Tibial nerve (tissue), 4 donors: ENCODE measurements at places on chromosomes 5 and 9. TPM values are rescaled to one million over a fixed set of nuclear protein-coding genes. Genes with fewer than 3 reads are reported as not detected.

FAM81B gene
- not detected for total RNA-seq

DNA sequence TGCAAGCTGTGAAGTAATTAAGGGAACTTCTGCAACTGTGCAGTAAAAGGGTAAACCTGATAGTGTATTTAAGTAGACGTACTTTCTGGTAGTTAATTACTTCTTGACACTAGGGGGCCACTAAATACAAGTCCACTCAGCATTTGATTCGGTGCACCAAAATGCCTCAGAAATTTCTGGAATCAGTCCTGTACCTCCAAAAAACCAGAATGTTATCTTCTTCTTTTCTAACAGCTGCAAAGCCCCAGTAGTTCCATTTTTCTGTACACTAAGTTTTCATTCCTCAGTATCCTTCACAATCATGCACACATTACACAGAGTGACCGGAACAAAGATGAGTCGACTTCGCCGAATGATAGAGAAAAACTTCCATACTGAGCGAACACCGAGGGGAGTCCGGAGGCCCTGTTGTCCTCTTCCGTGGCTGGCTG is 484 bp downstream of the GFM2 start:
- no peak for DNase-seq

- no peak for DNase-seq
Measured at GRCh38 chr9:127925959-127926905, 4.3 kb downstream of the PIP5KL1 start.

GRCh38 chr9:106885451-106885850 is 22.5 kb downstream of the ZNF462 start:
- DNase-seq: no peak

BTNL3 gene
- not detected for total RNA-seq

TCERG1 gene
- 82.7 TPM for total RNA-seq

SOWAHA gene
- total RNA-seq: 2.9 TPM

GRCh38 chr9:281741-282645 is 67.3 kb downstream of the DOCK8 start:
- DNase-seq: no peak

DNA sequence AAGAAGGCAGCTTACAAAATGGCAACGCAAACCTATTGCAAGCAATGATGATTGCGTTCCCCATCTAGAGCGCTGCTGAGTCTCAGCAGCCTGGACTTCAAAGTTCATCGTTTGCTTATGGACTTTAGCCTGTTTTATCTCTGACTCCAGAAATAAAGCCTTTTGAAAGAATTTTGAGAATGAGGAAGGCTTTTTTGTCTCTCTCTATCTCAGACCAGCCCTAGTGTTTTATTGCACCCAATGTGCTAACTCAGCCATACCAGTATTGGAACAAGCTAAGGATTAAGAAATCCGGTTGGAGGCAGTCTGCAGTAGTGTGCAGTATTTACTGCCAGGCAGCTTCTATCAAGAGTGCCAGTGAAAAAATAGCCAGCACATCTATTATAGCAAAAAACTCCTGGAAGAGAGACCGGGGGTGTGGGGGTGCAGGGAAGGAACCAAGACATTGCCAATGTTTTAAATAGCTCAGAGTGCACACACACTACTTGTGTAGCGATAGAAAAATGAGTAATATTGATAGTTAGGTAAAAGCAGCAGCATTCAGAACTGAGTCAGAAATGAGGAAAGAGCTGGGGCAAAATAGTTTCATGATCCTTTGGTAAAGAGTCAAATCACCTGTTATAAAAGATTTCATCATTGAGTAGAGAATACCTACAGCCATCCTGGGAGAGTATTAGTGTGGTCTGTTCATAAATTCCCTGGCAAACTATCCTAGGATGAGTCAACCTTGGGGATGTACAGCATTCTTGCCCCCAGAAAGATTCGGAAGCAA is 219.0 kb downstream of the ZNF608 start:
- no peak for DNase-seq

DNA sequence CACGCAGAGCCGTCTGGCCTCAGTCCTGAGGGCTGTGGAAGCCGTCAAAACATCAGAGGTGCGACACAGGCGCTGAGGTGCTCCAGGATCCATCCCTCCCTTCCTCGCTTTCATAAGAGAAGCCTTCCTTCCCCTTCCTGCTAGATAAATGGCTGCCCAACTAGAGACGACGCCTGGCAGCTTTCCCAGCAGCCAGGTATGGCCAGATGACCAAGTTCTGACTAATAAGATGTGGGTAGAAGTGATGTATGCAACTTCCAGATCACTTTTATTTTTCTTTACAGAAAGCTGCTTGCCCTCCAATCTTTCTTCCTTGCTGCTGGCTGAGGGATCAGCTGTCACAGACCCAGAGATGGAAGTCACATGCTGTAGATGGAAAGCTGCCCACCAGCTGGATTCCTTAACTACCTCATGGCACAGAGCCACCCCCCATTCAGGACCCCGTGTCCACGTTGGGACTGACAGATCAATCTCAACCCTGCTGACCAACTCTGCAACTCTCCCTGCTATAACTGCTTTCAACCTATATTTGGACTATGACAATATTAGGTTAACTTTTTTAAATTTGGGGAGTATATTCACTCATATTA is 8.8 kb downstream of the MAPK9 start:
- no peak for DNase-seq

- DNase-seq: no peak
Measured at GRCh38 chr5:8560776-8561175, 691.8 kb downstream of the MTRR start.

UBE2QL1 gene
- total RNA-seq: 1.0 TPM

FBP1 gene
- total RNA-seq: 6.9 TPM

IL9 gene
- total RNA-seq: not detected

GRCh38 chr5:91178461-91178860 is 204.7 kb downstream of the ARRDC3 start:
- no peak for DNase-seq

DNA sequence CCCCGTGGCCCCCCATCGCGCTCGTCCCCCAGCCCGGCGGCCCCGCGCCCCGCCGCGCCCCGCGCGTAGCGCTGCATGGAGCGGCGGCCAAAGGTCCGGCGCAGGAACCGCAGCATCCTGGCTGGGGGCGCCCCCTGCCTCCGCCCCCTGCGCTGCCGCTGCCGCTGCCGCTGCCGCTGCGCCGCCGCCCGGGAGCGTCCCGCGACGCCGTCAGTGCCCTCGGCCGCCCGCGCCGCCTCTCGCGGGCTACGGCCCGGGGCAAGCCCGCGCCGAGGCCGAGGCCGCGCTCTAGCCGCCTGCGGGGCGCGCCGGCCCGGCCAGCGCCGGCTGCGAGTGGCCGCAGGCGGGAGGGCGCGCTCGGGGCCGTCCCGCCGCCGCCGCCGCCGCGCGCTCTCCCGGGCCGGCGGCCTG is 523 bp downstream of the EPB41L4B start:
- DNase-seq: no peak

- DNase-seq: no peak
Measured at GRCh38 chr5:120942596-120943350, 478.7 kb downstream of the PRR16 start.

DNA sequence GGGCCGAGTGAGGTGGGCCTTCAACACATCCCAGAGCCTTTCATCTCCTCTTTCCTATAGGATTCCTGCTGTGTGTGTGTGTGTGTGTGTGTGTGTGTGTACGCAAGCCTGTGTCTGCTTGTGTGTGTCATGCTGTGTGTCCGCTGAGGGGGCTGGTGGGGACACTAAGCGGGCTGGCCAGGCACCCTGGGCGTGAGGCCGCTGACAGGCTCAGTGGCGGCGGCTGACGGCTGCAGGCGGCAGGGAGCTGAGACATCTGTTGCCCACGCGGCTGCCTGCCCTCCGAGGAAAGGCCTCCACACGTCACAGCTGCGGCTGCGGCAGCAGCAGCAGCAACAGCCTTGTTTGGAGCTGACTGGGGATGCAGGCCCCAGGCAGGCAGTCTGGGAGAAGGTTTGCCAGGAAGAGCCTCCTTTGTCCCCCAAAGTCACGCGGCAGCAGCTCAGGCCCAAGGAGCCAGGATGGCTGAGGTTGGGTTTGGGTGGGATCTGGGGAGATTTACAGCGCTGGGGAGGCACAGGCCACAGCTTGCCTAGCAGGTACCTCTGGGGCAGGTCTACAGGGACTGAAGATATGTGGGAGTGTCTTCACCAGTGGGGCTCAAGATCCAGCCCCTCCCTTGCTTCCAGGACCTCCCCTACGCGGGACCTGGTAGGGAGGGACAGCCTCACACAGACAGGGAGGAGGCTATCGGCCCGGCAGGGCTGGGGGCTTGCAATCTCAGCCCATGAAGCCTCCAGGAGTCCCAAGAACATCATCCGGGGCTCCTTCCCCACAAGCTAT is 1.8 kb downstream of the PDLIM4 start:
- peak; percentile 69 for DNase-seq

GRCh38 chr5:66498791-66499207 is 97.4 kb upstream of the MAST4 start:
- no peak for DNase-seq

- DNase-seq: no peak
Measured at GRCh38 chr5:172051643-172052339, 45.4 kb upstream of the FBXW11 start.

DNA sequence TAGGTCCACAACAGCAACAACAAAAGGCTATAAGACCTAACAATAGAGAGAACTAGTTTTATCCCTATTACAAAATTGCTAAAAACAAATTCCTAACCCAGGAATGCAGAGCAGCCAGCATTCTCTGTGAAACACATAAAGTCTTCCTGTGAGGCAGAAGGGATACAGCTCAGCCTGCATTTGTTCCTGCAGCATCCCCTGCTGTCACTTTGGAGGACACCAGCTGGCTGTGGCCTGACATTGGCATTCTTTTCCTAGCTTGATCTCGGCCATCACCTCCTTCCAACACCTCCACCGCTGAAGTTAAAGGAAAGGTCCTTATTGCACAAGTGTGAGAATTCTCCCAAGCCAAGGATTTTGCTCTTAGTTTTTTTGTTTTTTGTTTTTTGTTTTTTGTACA is 186.1 kb downstream of the SNCAIP start:
- DNase-seq: no peak

NNT gene
- total RNA-seq: 38.6 TPM

SPOCK1 gene
- total RNA-seq: 39.8 TPM

PCDHB6 gene
- total RNA-seq: 2.9 TPM

SREK1 gene
- 104 TPM for total RNA-seq

GRCh38 chr5:119048246-119048645 is 22.6 kb upstream of the DMXL1 start:
- no peak for DNase-seq

F2RL1 gene
- total RNA-seq: 1.1 TPM

GRCh38 chr5:142540922-142541422 is 144.9 kb downstream of the FGF1 start:
- peak; percentile 17 for DNase-seq

C5orf47 gene
- not detected for total RNA-seq

DNA sequence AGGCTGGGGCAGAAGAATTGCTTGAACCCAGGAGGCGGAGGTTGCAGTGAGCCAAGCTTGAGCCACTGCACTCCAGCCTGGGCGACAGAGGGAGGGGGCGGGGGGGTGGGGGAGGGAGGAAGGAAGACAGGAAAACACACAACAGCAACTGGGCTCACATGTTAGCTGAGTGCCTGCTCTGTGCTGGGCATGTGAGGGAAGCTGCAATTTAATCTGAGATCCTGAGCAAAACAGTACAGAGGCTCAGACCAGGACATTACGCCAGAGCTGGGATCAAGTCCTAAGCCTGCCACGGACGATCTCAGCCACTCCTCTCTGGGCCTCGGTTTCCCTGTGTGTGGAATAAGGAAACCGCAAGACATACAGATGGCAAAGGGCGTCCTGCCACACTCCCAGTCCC is 119.1 kb downstream of the VAV2 start:
- DNase-seq: no peak

GMCL2 gene
- not detected for total RNA-seq

GRCh38 chr5:52738095-52738506 is 49.6 kb upstream of the ITGA1 start:
- DNase-seq: no peak

- no peak for DNase-seq
Measured at GRCh38 chr9:8856396-8857067, 1057.0 kb upstream of the DMAC1 start.

- no peak for DNase-seq
Measured at GRCh38 chr5:172097356-172097755, 90.7 kb downstream of the STK10 start.

DNA sequence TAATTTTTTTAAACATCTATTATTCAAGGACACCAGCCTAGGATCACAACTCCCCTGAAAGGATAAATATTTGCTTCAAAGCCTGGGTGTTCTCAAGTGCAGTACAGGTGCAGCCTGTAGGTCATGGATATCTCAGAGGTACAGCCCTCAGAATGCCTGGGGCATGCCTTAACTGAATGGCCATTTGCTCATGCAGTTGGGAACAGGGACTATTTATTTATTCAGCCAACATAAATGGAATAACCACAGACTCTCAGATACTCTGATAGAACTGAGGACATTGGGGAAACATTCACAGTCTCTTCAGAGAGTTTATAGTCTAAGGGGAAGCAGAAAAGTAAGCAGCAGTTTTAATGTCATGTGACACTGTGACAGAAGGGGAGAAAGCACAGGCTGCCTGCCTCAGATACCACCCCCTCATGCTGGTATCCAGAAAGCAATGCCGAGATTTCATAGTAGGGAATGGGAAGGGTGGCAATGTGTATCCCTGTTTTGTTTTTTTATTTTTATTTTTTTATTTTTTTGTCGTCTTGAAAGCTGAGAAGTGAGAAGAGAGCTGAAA is 112.6 kb downstream of the MACIR start:
- no peak for DNase-seq
